Gastrocnemius medialis (tissue), 4 donors: ENCODE measurements at places on chromosomes 11 and 22.
A peak's percentile ranks its signal among the peaks of the same experiment; 100 is the strongest.

DNA sequence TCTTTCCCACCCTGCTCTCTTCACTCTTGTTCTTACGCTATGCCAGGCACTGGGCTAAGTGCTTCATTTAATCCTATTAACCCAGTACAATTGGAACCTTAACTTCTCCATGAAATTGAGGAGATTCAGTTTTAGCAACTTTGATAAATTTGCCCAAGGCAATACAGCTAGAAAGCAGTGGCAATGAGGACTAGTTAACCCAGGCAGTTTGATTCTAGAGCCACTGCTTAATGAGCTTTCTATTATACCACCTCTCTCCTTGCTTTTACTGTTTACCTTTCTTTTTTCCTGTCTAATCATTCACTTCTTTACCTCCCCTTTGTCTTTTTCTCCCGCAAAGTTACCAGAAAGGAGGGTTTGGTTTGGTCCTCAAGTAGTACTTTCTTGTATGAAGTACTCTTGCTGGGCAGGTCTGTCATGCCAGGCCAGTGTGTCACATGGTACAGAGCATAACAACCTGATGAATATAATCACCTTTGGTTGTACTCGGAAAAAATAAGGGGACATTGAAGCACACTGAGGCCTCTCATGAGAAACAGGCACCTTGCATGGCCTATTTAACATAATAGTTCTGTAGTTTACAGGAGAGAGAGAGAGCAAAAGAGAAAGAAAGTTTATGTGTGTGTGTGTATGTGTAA lies 70.6 kb downstream of the PDHX start:
- no peak for DNase-seq

- DNase-seq: peak; percentile 26
Measured at GRCh38 chr22:31286360-31287255, 5.7 kb downstream of the PIK3IP1 start.

GRCh38 chr11:6968816-6969215 lies 42.6 kb downstream of the ZNF215 start:
- no peak for DNase-seq

- DNase-seq: no peak
Measured at GRCh38 chr11:72730243-72730642, 22.0 kb downstream of the ARAP1 start.

GRCh38 chr11:79694368-79694767 lies 253.5 kb upstream of the TENM4 start:
- DNase-seq: no peak

DNA sequence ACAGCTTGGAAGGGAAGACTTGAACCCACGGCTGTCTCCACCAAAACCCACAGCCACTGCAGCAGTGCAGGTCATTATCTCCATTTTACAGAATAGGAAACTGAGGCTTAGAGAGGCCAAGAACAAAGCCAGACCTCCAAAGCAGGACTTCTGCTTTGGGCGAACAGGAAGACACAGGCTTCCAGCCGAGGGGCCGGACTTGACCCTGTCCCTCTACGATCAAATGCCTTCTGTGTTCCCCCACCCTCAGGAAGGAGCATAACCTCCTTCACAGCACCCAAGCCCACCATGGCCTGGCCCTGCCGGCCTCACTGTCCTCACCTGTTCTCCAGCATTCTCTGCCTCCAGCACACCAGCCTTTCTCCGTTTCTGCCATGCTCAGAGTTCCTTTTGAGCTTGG lies 15.8 kb downstream of the IGLL1 start:
- DNase-seq: no peak
